ENCODE measurements at places on chromosomes 6 and 20.

DNA sequence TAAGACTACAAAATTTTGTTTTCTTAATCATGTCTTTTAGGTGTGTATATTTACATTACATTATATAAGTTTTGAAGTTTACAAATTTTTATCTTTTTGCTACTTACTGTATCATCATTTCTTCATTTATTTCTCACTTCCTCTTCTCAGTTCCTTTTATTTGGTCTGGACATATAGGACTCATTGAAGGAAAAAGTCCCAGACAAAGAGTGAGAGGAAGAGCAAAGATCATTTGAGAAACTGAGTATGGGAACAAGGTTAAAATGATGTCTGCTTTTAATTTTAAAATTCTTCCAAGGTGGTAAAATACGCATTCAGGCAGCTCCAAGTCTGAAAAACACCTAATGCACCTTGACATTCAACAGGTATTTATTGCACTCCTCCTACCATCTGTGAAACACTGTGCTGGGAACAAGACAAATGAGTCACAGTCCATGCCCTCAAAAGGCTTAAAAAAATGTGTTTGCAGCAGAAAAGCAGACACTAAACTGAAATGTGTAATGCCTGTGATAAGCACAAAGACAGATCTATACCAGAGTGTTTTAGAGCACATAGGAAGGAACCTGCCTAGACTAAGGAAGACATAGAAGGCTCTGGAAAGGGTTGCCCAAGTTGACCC is 63.2 kb downstream of the PKIB start:
- DNase-seq = no peak

DNA sequence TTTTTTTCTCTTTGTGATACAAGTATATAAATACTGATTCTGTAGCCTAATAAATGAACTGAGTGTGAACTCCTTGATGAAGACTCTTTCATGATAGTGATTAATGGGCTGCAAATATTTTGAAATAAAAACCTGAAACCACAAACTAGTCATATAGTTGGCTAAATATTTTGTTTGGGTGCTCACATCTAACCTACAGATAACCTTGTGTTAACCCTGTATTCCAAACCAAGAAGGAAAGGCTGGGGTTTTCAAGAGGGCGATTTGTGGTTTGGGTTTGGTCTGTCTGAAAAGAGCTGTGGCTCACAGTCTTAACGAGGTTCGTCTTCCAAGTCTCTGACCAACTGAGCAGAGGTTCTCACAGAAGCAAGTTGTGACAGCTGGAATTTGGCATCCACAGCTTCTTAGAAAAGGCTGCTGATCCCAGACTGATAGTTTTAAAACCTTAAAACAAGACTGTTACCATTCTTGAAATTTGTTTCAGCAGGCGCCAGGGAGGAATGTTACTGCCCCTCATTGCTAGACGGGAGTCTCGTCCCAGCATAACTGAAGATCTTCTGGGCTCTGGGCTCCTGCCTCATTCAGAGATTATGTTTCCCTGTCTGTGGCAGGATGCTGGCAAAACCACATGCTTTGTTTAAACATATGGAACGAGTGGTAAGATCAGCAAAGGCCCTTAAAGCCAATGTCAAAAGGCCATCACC is 736.4 kb upstream of the MARCKS start:
- no peak for DNase-seq

DNA sequence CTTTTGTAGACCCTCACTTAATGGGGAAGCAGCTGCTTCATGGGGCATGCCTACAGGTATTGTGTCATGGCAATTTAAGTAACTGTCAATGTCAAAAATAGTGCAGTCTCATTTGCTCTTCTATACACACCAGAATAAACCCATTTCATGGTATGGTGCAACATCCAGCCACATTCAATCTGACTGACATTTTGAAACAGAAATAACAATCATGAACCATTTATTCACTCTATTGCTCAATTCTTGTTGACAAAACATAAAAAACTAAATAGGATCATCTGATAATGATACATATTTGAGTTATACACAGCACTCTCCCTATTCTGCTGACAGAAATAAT is 122.9 kb downstream of the MAP7 start:
- no peak for DNase-seq

DNA sequence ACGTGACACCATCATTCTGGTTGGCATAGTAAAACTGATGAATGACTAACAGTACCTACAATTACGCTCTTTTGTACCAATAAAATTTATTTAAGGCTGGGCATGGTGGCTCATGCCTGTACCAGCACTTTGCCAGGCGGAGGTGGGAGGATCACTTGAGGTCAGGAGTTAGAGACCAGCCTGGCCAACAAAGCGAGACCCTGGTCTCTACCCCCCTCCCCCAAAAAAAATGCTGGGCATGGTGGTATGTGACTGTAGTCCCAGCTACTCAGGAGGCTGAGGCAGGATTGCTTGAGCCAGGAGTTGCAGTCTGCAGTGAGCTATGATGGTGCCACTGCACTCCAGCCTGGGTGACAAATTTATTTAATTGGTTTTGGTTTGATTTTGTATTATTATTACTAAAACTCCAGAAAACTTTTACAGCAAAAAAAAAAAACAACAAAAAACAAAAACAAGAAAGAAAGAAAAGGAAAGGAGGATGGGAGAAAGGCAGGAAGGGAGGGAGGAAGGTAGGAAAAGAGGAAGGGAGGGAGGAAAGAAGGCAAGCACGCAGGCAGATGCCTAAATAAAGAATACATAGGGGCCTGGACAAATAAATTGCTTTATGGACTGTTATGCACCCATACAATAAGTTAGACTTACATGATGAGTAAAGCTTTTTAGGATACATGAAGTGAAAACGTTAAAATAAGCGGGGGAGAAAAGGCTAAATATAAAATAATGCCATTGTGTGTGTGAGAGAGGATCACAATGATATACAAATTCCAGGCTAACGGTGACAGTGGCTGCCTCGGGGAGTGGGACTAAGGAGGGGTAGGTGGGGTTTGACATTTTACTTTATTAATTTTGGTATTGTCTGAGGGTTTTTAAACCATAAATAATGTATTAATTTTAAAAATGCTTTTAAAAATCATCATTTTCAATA is 682 bp upstream of the ZSCAN9 start:
- no peak for DNase-seq

- DNase-seq = no peak
Observed at GRCh38 chr6:39918831-39919230, 15.4 kb downstream of the MOCS1 start.

All from activated T-cell treated with anti-CD3 and anti-CD28 coated beads for 24 hours (primary cell).